ENCODE measurements at places on chromosomes 1 and 21. TPM values are rescaled to one million over a fixed set of nuclear protein-coding genes. Genes with fewer than 3 reads are reported as not detected.

DNA sequence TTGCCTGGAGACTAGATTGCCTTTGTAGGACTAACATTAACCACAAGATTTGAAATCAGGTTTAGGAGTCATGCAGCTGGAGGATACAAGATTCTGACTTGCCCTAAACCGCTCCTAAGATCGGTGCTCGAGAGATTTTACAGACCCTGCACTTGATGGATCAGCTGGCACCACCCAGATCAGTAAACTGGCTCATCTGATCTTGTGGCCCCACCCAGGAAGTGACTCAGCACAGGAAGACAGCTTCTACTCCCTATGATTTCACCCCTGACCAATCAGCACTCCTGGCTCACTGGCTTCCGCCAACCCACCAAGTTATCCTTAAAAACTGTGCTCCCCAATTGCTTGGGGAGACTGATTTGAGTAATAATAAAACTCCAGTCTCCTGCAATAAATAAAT lies 876 bp upstream of the CATSPERE start:
- no peak for DNase-seq

CZIB gene
- total RNA-seq: 33.5 TPM

- DNase-seq: no peak
Observed at GRCh38 chr1:7235871-7236517, 450.7 kb downstream of the CAMTA1 start.

GRCh38 chr1:165387505-165387904 lies 31.0 kb upstream of the LMX1A start:
- DNase-seq: no peak

FALEC gene
- total RNA-seq: not detected

DNA sequence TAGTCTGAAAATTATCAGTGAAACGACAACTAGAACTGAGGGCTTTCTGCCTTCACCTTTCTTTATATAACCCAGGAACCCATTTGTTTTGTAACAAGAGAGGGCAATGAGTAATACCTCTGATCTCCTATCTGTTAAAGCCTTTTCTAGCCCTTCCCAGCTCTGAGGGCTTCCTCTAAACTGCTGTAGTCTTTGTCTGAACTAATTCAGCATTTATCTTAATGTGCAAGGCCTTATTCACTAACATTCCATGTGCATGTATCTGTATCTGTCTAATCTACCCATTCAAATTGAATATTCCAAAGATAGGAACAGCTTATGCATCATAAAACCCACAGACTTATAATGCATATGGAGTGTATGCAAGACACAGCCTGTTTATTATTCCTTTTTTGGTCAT lies 167.1 kb downstream of the LYPLAL1 start:
- no peak for DNase-seq

DNA sequence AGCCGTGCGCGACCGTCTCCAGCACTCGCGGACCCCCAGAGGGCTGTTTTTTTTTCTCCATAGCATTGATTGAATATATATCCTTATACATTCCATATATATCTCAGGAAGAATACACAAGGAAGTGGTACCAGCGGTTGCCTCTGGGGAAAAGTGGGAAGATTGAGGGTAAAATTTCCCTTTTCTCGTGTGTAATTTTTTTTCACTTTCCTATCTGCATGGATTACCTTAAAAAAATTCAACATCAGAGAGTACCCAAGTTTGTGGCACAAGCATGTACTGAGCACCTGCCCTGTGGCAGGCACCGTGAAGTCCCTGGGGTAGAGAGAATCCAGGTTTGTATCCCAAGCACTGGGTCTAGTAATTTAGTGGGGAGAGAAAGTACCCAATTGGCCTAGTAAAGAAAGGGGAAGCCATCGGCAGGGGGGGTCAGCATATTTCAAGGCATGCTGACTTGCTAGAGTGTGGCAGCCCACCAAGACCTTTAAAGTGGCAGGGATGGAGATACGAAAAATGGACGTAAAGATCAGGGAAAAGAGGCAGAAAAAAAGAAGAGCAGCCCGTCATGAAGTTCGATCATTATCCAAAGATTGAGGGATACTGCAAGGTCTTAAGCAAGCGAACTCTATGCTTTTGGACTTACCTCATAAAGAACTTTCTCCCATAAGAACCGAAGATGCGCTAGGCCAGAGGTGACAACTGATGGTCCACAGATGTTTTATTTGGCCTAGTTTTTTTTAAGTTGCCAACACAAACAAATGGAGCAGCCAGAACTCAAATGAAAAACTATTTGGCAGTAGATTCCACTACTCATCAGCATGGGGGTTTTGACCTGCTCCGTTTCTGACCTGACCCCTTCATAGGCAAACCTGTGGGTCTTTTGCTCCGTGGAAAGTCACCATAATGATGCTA lies 1.5 kb upstream of the HMGN1 start:
- no peak for DNase-seq

GRCh38 chr1:207806531-207807325 lies 54.9 kb downstream of the CD46 start:
- peak; percentile 65 for DNase-seq

SYT11 gene
- total RNA-seq: 29.7 TPM

GRCh38 chr1:55894521-55894920 lies 679.4 kb upstream of the USP24 start:
- no peak for DNase-seq

GRCh38 chr1:91791103-91791502 lies 94.8 kb downstream of the TGFBR3 start:
- DNase-seq: no peak

PADI3 gene
- not detected for total RNA-seq

- no peak for DNase-seq
Observed at GRCh38 chr1:155652951-155653350, 35.6 kb downstream of the YY1AP1 start.

DNA sequence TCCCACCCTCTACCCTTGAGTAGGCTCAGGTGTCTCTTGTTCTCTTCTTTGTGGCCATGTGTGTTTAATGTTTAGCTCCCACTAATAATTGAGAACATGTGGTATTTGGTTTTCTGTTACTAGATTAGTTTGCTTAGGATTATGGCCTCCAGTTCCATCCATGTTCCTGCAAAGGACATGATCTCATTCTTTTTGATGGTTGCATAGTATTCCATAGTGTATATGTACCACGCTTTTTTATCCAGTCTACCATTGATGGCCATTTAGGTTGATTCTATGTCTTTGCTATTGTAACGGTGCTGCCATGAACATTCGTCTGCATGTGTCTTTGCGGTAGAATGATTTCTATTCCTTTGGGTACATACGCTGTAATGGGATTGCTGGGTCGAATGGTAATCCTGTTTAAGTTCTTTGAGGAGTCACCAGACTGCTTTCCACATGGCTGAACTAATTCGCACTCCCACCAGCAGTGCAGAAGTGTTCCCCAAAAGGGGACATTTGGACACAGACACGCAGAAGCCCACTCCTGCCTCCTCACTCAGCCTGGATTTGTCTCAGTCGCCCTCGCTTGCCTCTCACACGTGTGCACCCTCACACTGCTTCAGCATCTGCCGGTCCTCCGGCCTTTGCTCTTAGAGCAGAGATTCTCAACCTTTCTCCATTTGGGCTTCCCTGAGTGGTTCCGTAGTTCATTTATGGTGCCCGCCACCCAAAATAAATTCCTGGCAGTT lies 3.7 kb downstream of the MX2 start:
- no peak for DNase-seq

GRCh38 chr1:178733972-178734371 lies 8.9 kb downstream of the RALGPS2 start:
- no peak for DNase-seq

CAMSAP2 gene
- 8.4 TPM for total RNA-seq

DNA sequence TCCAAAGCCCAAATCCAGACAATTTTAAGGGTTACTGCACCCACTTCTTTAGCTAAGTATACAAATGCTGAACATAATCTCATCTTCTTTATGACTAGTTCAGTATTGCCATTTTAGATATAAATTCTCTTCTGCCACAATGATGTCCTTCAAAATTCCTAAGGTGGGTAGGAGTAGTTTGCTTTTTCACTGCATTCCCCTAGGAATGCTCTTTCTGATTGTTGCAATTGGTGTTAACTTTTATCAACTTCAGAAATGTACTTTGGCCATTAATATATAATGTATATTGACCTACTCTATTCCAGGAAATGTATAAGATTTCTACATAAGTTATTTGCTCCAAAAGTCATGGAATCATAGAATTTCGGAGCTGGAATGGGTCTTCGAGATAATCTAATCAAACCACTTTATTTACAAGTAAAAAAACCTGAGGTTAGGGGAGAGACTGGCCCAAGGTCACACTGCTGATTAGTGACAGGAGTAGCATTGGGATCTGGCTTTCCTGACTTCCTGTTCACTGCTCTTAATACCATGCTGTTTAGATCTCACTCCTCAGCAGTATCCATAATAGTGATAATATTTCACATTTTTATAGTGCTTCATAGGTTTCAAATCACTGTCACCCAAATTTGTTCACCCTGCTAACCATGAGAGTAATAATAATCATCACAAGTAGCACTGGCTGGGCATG lies 46.4 kb upstream of the RASAL2 start:
- DNase-seq: no peak

- peak; percentile 26 for DNase-seq
Observed at GRCh38 chr1:77370583-77371306, 88.9 kb downstream of the AK5 start.

- DNase-seq: no peak
Observed at GRCh38 chr1:167634435-167634834, 4.4 kb downstream of the RCSD1 start.

GJA9 gene
- total RNA-seq: not detected

METTL13 gene
- 17.5 TPM for total RNA-seq

GRCh38 chr1:62989497-62989896 lies 205.6 kb downstream of the ATG4C start:
- no peak for DNase-seq

- DNase-seq: no peak
Observed at GRCh38 chr1:46445773-46446256, 43.8 kb upstream of the DMBX1 start.

PTPN7 gene
- total RNA-seq: 124 TPM

DNA sequence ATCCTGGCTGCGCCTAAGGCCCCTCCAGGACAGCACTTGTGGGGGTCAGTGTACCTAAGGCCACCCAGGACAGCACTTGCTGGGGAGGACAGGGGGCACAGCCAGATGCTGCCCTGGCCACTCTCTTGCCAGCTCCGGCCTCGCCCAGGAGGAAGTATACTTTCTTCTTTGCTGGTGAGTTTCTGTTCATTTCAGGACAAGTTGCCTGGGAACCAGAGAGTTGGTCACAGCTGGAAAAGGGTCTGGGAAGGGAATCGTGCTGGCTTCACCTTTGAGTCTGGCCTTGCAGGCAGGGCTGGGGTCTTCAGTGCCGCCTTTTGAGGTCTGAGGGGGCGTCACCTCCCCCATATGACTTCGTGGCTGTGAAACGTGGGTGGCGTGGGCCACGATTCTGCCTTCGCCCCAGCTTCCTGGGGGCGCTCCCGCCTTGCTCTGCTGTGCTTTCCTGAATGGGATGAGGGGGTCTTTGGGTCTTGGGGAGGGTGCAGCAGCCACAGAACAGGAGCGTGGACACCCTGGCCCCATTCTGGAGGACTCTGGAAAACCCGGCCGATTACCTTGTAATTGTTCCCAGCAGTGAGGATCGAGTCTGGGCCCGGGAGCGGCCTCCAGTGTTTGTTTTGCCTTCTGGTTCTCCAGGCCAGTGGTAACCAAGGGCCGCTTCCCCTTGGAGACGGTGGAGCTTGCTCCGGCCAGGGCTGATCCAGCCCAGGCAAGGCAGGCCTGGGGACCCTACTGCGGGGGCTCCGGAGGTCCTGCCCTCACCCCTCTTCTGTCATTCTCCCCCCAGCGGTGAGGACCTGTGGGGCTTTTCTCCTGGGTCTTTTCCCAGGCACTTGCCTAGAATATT lies 45.9 kb downstream of the SPSB1 start:
- DNase-seq: no peak

DNA sequence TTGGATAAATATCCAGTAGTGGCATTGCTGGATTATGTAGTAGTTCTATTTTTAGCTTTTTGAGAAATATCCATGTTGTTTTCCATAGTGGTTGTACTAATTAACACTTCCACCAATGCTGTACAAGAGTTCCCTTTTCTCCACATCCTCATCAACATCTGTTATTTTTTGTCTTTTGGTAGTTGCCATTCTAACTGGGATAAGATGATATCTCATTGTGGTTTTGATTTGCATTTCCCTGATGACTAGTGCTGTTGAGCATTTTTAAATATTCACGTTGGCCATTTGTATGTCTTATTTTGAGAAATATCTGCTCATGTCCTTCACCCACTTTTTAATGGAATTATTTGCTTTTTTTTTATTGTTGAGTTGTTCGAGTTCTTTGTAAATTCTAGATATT lies 183.9 kb downstream of the PTPRU start:
- no peak for DNase-seq

DNA sequence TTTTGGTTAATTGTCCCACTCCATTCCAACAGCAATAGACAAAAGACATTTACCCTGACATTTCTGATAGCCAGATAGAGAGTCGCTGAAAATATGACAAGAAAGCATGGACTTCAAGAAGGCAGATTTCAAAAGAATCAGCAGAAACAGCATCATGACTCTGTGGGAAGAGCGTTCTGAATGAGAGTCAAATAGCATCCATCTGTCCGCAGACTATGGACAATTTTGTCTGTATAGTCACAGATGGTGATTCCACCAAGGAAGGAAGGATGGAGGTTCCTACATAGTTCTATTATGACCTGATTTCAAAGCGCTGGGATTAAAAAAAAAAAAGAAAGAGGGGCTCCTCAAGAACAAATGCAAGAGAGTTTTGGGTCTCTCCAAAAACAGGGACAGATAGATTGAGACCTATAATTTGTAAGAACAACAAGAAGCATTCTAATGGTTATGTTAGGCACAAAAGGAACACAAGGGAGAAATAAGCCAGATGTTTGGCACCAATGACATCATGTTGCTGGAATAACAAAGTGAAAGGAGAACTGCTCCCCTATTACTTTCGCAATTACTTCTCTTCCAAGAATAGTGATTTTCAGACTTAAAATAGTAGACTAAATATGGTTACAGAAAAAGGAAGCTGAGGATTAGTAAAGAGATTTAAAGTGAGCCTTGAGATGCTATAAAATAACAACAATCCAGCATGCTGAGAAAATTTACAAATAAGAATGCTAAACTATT lies 28.5 kb downstream of the NIBAN1 start:
- no peak for DNase-seq

DNA sequence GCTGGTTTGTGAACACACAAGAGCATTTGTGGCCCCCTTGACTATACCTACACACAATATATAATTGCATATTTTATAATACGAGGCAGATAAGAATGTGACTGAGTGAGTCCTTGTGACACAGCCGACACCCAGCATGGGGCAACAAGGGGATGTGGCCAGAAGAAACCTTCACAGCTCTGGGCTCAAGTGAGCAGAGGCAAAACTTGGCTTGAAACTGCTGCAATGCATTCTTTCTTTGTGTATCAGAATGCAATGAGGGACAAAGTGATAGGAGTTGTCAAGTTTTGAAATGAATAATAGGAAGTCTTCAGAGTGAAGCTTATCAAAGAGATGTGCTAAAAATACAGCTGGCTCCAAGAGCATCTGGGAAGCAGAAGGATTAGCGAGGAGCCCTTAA lies 124.0 kb upstream of the C8B start:
- DNase-seq: no peak

GRCh38 chr1:24202987-24203386 lies 15.9 kb upstream of the IFNLR1 start:
- no peak for DNase-seq
